GF-D8 (cell line): ENCODE measurements at places on chromosomes 12 and 14.

DNA sequence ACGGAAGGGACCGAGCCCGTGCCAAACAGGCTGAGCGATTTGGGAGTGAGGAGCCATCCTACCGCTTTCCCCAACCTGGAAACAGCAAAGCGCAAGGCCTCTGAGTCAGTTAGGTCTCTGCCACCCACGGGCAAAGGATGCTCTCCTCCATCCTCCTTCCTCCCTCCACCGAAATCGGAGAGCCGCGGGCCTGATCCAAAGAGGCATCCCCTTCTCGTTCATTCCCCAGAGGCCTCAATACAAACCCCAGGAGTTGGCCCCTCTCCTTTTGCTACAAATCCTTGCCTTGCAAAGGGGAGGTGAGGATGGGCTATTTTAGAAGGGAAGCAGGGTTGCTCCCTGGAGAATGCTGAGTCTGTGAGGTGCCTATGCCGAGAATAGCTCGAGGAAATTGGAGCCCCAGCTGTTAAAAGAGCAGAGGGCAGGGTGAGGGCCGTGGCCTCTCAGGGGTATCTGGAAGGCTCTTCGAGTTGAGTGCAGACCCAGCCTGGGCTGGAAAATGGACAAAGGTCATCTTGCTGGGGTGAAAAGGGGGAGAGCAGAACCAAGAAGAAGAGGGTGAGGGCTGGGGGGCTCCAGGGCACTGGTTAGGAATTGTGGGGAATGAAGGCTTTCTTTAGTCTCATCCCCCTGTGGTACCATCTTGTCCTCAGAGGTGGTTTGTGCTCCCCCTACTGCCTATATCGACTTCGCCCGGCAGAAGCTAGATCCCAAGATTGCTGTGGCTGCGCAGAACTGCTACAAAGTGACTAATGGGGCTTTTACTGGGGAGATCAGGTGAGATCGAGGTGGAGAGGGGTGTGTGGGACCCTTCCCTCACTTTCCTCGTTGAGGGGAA lies 1.1 kb downstream of the TPI1 start:
- no peak for DNase-seq

DNA sequence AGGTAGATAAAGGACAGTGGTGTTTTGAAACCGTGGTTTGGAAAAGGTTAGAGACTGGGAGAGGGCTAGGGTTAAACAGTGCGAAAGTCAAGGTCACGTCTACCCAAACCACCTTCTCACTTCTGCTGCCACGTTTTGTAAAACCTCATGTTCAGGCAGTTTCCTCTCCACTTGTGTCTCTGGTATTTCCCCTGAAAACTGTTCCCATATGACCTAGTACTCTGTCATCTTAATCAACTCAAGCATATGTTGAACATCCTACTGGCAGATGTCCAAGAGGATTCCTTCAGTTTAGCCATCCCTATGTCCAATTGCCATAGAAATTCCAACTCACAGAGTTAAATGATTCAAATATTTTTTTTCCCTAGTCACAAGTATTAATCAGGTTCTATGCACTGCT lies 17.4 kb downstream of the CLEC4C start:
- no peak for DNase-seq

DNA sequence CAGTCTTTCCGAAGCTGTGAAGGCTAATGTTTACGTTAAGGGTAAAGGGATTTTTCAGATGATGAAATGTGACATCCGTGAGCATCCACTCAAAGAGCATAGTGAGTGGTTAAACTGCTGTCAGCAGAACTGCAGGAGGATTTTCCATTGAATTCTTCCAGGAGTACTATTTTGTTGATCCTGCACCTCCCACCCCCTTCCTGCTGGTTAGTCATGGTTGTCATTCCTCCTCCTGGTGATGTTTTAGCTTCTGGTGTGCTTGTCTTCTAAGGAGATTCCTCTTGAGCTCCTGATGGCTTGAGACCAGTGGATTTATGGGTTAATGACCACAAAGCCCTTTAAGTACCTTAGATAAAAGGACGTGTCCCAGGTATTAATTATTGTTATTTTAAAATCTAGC lies 2.4 kb upstream of the GPRC5D start:
- no peak for DNase-seq

- DNase-seq: peak; percentile 11
Measured at GRCh38 chr14:73623504-73624054, 11.3 kb downstream of the ACOT6 start.

- DNase-seq: no peak
Measured at GRCh38 chr12:84756961-84757360, 155.6 kb downstream of the SLC6A15 start.

GRCh38 chr12:121712461-121713256 lies at the start of gene TMEM120B:
Gene TMEM120B, plus strand, starts transcription at chr12:121712752. Its CDS starts 144 bp downstream, at chr12:121712896.
- DNase-seq: peak; percentile 21
